ENCODE measurements at places on chromosomes 5 and 9.

DNA sequence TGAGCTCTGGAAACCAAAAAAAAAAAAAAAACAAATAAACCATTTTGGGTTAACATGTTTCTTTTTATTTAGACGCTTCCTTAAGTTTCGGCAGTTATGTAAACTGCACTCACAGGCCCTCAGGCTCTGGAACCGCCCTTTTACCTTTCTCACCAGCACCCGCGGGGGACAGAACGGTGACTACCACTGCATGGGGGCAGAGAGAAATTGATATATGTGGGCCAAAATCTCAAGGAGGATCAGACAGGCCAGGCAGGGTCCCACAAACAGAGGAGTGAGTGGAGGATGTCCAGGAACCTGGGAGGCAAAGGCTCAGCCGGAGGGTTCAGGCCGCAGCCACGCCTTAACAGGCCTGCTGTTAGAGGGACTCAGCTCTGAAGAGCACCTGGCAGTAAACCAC, 54.4 kb downstream of the IRX2 start:
- no peak for DNase-seq

DNA sequence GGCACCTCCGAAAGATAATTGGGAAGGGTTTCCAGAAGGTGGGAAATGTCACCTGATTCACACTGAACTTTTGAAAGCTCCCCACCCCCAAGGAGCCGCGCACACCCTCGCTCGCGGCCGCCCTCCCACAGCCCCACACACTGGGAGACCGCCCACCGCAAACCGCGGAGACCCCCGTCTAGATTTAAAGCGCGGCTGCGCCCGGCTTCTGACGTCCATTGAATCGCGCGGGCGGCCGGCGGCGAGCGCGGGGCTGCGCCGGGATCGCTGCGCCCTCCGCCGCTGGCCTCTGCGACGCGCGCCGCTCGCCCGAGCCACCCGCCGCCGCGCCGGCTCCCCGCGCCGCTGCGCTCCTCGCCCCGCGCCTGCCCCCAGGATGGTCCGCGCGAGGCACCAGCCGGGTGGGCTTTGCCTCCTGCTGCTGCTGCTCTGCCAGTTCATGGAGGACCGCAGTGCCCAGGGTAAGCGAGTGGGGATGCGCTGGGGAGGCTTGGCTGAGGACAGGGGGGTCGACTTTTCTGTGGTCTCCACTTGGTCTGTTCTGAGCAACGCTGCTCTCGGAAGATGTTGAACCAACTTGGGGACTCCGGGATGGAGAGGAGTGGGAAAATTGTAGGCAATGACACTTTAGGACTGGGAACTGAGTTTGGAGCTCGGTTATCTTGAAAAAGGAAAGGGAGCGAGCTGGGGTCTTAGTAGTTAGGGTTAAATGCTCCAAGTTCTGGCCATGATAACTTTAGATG, at the start of gene FST:
Gene FST, plus strand, starts transcription at position 214 of the 743 bp plus-strand sequence. Its CDS starts 163 bp downstream, at position 377.
- DNase-seq, result peak; percentile 45

GRCh38 chr9:92663951-92664350, 6.0 kb downstream of the IPPK start:
- DNase-seq, result no peak

DNA sequence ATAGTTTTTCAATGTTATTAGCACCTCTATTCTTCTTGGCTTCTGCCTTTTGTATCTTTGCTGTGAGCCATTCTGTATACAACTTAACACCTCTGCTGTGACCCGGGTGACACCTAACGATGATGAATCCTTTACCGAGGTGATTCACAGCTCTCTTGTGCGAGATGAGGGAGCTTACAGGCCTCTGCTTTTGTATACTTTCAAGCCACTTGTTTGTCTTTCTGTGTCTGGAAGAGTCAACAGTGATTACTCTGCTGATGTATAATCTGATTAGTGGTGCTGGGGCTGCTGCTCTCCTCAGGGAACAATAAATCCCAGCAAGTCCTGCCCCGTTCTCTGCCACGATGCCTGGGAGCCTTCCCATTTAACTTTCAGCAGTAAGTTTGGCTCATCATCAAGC, 442.9 kb upstream of the SGCD start:
- no peak for DNase-seq

- DNase-seq, result no peak
Observed at GRCh38 chr5:151954255-151954654, 29.6 kb upstream of the GLRA1 start.

DNA sequence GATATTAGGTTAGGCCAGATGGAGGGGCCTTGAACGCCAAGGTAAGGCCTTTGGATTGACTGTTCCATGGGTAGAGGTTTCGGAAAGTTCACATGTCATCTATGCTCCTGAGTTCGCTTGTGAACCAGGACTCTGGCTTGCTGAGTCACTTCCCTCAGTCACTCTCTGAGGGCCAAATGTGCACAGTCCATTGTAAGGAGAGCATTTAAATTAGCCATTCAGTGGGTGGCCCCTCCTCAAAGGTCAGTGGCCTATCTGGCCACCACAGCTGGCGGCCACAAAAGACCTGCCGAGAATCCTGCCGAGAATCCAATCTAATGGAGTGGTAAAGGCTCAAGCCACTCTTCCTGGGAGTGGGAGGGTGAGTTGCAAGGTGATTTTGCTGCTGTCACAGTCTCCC, 58.9 kb upstream of the ARAP3 start:
- DNase-seq, result no peak

DNA sequence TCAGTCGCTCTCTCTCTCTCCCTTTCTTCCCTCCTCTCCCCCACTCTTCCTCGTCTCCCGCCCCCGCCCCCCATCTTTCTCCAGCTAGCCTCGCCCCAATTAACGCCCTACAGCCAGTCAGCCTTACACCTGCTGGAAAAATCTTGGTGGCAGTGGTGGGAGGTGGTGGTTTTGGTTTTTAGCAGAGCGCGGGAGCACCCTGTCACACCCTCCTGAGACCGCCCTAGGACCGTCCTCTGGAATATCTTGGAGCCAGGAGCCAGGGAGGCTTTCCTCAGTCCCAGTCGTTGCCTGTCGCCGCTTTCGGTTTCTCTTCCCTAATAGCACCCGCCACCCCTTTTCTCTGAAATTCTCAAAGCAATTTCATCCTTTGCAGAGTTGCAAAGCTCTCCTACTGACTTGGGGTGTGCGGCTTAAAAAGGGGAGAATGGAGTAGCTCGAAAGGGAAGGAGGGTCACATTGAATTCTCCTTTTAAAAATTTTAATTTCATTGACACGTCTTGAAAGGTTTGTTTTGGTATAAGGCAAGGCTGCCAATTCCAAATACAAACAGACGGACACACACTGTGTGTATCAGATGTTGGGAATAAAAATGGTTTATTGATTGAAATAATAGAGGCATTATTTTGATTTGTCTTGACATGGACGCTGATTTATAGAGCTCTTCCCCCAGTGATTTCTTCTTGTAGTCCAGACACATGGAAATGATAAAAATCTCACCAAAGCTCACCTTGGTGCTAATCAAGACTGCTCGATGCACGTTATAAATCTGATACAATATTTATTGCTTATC, 301.3 kb downstream of the PARP8 start:
- DNase-seq, result no peak

DNA sequence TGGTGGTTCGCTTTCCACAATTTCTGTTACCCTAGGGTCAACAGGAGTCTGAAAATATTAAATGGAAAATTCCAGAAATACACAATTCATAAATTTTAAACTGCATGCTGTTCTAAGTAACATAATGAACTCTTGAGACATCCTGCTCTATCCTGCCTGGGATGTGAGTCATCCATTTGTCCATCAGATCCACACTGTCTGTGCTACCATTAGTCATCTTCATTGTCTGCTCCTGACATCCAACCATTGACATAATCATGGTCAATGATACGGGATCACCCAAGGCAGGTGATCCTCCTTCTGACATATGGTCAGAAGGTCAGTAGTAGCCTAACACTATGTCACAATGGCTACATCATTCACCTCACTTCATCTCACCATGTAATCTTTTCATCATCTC, 276.7 kb upstream of the KIF2A start:
- no peak for DNase-seq
